NCI-H524 (cell line): ENCODE measurements at places on chromosomes 7 and 10.

DNA sequence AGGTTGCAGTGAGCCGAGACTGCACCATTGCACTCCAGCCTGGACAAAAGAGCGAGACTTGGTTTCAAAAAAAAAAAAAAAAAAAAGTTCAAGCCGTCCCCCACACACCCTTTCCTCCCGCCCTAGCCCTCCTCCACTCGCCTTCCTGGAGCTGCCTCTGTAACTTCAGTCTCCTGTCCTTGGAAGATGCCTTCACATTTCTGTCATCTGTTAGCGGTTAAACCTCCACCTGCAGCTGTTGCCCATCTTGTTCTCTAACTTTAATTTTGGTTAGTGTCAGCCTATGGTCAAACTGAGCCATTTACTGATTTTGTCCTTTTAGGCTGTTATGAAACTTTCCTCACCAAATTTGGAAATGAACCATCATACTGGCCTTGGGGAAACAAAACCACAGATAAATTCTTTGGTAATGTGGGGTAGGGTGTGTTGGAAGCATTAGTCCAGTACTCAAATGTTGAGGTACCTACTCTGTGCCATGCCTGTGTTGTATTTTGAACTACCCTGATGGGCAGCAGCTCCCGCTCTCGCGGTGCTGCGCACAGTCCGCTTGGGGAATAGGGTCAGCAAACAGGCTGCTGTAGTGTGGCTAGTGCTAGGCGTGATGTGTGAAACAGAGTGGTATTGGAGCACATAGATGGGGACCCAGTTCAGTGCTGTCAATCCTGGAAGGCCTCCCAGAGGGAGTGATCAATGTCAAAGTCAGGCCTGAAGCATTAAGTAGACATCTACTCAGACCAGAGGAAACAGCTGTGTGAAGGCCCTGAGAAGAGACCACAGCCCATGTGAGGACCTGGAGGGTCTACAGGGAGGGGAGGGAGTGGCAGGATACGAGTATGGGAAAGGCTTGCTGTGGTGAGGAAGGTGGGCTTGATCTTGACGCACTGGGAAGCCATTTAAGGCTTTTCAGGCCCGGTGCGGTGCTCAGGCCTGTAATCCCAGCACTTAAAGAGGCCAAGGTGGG lies 26.9 kb downstream of the SFXN4 start:
- no peak for DNase-seq

DNA sequence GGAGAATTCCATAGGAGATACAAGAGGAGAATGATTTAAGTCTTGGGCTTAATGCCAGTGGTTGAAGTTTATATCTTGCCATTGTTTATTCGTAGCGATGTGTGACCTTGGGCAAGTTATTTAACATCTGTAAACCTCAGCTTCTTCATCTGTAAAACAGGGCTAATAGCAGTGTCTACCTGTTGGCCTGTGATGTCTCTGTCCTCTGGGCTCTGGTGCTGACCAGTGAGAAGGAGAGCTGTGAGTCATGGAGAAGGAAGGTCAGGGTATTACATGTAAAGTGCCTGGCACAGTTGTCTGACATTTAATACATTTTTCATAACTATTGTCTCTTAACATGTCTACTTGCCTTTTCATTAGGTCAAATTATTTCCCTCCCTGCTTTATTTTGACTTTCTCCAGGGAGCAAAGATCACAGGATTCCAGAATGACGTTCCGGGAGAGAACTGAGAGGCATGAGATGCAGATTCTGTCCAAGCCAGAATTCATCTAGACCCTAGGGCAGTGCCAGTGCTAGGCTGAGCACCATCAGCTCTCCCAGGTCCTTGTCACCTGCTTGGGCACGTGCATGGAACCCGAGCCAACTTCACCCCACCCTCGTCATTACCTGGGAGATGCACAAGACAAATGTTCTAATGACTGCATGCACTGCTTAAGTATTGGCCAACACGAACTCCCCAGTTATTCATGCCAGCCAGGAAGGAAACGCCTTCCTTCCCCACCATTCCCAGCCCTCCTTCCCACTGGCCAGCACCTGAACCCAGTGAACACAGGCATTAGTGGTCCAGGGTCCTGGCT lies 187.9 kb downstream of the DPY19L1 start:
- no peak for DNase-seq

GRCh38 chr10:131444862-131445461 lies 133.4 kb upstream of the TCERG1L start:
- DNase-seq: no peak

GRCh38 chr7:17965603-17966002 lies 25.3 kb upstream of the SNX13 start:
- DNase-seq: no peak

GRCh38 chr10:100216006-100216405 lies 13.4 kb downstream of the CHUK start:
- DNase-seq: no peak

- DNase-seq: no peak
These were observed 81.6 kb downstream of the CHN2 start for GRCh38 chr7:29276199-29276598.

- no peak for DNase-seq
These were observed 44.2 kb upstream of the GPR26 start for GRCh38 chr10:123621916-123622315.

DNA sequence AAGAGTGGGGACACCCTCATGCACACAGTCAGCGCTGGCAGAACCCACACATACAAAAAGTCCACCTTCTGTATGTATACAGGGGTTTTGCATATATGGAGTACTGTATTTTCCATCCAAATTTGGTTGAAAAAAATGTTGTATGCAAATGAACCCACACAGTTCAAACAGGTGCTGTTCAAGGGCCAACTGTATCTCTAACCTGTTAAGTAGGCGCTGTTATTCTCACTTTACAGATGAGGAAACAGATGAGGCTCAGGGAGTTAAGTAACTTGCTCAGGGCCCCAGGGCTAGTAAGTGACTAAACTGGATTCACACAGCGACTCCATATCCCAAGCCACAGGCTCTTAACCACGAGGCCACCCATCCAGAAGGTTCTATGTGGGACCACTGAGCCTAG lies 69.9 kb downstream of the C10orf105 start:
- no peak for DNase-seq

DNA sequence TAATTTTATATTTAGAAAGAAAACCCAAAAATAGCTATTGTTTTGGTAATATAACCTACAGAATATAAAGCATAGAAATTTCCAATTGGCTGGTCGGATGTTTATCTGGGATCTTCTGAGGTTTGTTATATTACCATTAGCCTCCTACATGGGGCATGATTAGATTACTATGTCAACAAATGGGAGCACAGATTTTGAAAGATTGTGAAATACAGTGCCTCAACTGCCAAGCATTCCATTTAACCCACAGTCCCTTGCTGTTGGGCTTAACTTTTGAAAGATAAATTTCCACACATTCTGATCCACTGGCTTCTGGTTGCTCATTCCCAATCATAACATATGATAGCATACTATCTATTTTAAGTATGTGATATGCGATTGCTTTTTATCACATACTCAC lies 455.4 kb upstream of the C7orf33 start:
- no peak for DNase-seq

DNA sequence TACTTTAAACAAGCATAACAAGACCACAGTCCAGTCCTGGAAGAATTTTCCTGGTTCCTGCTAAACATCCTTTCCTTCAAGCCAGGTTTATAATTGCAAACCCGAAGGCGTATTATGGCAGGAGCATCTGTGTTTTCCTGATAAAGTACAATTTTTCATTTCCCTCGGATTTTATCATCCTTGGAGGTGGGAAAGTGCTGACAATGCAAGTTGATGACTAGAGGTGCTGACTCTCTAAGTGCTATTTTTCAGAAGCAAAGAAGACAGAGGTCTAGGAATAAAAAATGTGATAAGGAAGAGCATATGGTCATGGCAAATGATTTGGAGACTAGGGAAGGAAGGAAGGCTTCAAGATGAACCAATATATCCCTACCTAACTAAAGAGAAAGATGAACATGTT lies 703.2 kb upstream of the LRRN3 start:
- DNase-seq: no peak

- DNase-seq: no peak
These were observed 68.9 kb downstream of the CDK6 start for GRCh38 chr7:92767437-92767836.

- no peak for DNase-seq
These were observed 66.5 kb upstream of the SHTN1 start for GRCh38 chr10:117071286-117072050.

DNA sequence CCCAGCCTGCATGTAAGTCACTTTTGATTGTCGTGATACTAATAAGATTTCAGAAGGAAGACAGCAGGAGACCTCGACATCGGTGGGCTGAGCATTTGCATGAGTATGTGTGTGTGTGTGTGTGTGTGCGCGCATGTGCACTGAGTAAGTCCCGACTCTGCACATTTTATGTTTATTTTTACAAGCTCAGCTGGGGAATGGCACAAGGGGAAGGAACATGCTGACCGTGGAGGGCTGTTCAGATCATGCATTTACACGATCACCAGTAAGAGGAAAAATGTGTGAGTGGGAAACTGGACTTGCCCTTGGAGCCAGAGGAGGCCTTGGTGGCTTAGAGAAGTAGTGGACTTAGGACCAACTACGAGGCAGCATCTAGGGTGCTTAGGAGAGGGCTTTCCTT lies 41.3 kb downstream of the IL2RA start:
- DNase-seq: no peak

- DNase-seq: no peak
These were observed 19.2 kb upstream of the SUPV3L1 start for GRCh38 chr10:69160809-69161241.

DNA sequence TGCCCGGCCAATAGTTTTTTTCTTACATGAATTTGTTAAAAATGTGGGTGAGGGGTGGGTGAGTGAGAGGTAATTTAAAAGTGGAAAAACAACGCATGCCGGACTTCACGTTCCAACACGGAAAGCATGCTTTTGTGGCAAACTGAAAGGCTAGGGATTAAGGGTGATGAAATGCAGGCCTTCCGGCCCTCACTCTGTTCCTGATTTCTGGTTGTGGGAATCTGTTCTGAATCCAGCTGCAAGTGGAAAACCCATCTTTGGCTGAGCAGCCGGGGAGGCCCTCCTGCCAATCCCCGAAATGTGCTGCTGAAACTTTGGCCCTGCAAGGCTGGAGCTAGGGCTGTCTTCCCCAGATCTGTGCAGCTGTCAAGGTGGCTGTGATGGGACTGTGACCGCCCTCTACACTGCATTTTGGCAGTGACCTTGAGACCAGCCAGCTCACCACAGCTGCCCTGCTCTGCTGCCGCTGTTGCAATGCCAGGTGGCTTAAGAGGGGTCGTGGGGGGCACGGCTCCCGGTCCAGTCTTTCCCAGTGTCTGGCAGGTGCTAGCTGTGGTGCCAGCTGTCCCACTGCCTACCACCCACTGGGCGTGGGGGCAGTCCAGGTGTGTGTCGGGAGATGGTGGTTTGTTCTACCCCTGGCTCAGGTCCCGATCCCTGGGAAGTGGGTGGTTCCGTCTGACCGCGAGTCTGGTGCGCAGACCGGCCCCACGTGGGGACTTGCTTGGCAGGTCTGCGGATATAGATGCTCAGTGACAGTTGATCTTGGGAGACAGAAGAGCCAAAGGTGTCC lies 39.0 kb downstream of the TET1 start:
- DNase-seq: no peak

DNA sequence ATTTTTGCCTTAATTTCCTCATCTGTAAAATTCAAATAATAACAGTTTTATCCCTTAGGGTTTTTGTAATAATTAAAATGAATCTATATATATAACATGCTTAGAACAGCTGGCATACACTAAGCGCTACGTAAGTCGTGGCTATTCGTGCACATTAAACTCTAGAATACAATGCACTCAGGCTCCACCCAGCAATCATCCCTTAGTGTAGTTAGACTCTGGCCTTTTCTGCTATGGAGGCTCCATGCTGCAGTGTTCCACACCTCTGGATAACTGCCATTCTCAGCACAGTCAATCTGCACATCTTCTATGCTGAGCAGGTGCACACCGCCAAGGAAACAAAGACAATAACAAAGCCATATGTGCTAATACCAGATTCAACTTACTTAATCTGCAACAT lies 92.9 kb downstream of the IPMK start:
- no peak for DNase-seq

DNA sequence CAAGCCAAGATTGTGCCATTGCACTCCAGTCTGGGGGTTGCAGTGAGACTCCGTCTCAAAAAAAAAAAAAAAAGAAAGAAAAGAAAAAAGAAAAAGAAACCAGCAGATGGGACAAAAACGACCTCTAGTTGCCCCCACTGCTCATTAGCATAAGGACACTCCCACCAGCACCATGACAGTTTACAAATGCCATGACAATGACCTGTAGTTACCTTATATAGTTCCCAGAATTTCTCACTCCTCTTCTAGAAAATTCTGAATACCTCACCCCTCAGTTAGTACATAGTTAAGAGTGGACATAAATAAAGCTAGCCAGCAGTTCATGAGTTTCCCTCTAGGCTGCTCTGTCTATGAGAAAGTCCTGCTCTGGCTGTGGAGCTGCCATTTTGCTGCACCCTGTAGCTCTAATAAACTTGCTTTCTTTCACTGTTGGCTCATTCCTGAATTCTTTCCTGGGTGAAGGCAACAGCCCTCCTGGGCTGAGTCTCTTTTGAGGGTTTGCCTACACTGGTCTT lies 276.8 kb upstream of the AKR1E2 start:
- DNase-seq: no peak

- no peak for DNase-seq
These were observed 420.4 kb downstream of the HTR7 start for GRCh38 chr10:90437452-90437851.
